Esophagus squamous epithelium (tissue), 5 donors: ENCODE measurements at places on chromosomes 4 and X.

- H3K27ac ChIP-seq = no peak overlapping the region
- no peaks in the 10 kb centered on the region for H3K36me3 ChIP-seq
- no peak overlapping the region for H3K4me3 ChIP-seq
- H3K4me1 ChIP-seq = no peaks in the 10 kb centered on the region
These were observed 94.8 kb upstream of the PCDH18 start for GRCh38 chr4:137626942-137627738.

- H3K36me3 ChIP-seq = no peaks in the 10 kb centered on the region
- H3K4me1 ChIP-seq = no peaks in the 10 kb centered on the region
- no peak overlapping the region for H3K4me3 ChIP-seq
- H3K27me3 ChIP-seq = no peaks in the 10 kb centered on the region
These were observed 12.4 kb downstream of the SLC34A2 start for GRCh38 chr4:25667931-25668557.

- H3K27ac ChIP-seq = no peak overlapping the region
- no peaks in the 10 kb centered on the region for H3K4me1 ChIP-seq
- H3K4me3 ChIP-seq = no peak overlapping the region
- no peak for DNase-seq
- no peaks in the 10 kb centered on the region for H3K36me3 ChIP-seq
These were observed 135.4 kb upstream of the FRMPD4 start for GRCh38 chrX:12002876-12003275.

- no peak for DNase-seq
- no peaks in the 10 kb centered on the region for H3K27me3 ChIP-seq
- H3K4me1 ChIP-seq = no peaks in the 10 kb centered on the region
- H3K27ac ChIP-seq = no peak overlapping the region
- no peak overlapping the region for H3K4me3 ChIP-seq
These were observed 132.2 kb upstream of the NDP start for GRCh38 chrX:44105228-44105913.

- no peak overlapping the region for H3K27ac ChIP-seq
- no peak for DNase-seq
- H3K27me3 ChIP-seq = no peaks in the 10 kb centered on the region
- no peak overlapping the region for H3K4me3 ChIP-seq
These were observed 111.7 kb upstream of the TAPT1 start for GRCh38 chr4:16337936-16338335.

- H3K27me3 ChIP-seq = no peaks in the 10 kb centered on the region
- no peaks in the 10 kb centered on the region for H3K4me1 ChIP-seq
- no peak overlapping the region for H3K27ac ChIP-seq
- no peak for DNase-seq
- no peak overlapping the region for H3K4me3 ChIP-seq
These were observed 191.0 kb downstream of the EVC2 start for GRCh38 chr4:5517372-5517771.

DNA sequence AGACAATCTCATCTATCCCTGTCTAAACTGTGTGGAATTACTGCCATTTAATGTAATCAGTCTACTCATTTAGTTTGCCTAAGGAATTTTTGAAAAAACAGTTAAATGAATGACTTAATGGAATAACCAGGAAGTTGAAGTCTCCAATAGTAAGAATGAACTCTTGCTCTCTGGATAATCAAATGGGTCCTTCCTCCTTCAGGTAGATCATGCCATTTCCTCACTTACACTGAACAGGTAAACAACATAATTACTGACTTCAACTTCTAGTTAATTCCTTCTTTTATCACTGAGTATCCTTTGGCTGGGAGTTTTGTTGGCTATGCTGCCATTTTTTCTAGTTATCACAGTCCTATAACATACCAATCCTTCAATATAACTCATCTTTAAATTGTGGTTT is 56.0 kb downstream of the ELOVL6 start:
- H3K27me3 ChIP-seq = no peaks in the 10 kb centered on the region
- H3K36me3 ChIP-seq = no peaks in the 10 kb centered on the region
- no peak for DNase-seq
- no peaks in the 10 kb centered on the region for H3K4me1 ChIP-seq

- DNase-seq = no peak
- H3K4me1 ChIP-seq = no peaks in the 10 kb centered on the region
- H3K27me3 ChIP-seq = no peaks in the 10 kb centered on the region
- H3K4me3 ChIP-seq = no peak overlapping the region
- peak overlapping the region; percentile 29 for H3K27ac ChIP-seq
These were observed 50.1 kb upstream of the ACSL4 start for GRCh38 chrX:109782994-109783700.

DNA sequence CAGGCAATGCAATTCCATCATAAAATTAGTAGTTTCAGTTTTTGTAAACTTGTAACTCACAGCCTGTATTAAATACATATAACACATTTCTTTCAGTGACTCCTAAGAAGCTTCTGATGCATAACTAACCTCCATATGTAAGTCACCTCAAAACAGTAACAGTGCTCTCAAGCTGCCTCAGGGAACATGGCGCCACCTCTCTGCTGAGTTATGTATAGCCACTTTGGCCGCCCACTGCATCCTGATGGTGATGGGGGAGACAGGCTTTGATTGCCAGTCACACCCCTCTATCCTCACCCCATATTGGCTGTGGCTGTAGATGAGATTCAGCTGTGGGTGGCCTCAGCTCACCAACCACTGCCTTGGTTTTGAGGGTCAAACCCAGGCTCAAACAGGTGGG is 54.3 kb downstream of the LRBA start:
- no peak for DNase-seq
- no peaks in the 10 kb centered on the region for H3K36me3 ChIP-seq
- no peak overlapping the region for H3K27ac ChIP-seq
- no peak overlapping the region for H3K4me3 ChIP-seq
- H3K27me3 ChIP-seq = no peaks in the 10 kb centered on the region
- H3K4me1 ChIP-seq = peaks cover 17% of the 10 kb centered on the region

- no peaks in the 10 kb centered on the region for H3K36me3 ChIP-seq
- no peaks in the 10 kb centered on the region for H3K4me1 ChIP-seq
- no peak for DNase-seq
- no peak overlapping the region for H3K27ac ChIP-seq
- no peaks in the 10 kb centered on the region for H3K27me3 ChIP-seq
These were observed 20.8 kb downstream of the OCIAD1 start for GRCh38 chr4:48851651-48852050.

DNA sequence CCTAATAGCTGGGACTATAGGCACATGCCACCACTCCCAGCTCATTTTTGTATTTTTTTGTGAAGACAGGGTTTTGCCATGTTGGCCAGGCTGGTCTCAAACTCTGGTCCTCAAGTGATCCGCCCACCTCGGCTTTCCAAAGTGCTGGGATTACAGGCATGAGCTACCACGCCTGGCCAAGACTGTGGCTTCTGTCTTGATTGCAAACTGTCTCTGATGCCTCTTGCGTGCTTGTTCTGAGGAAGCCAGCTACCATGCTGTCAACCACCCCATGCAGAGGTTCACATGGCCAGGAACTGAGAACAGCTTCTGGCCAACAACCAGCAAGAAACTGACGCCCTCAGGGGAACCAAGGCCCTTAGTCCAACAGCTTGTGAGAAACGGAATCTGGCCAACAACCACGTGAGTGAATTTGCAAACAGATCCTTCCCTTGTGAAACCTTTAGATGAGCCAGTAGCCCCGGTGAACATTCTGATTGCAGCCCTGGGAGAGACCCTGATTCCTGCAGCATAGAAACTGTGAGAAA is 71.2 kb downstream of the SUPT20HL2 start:
- H3K4me3 ChIP-seq = no peak overlapping the region
- H3K4me1 ChIP-seq = peaks cover 37% of the 10 kb centered on the region
- DNase-seq = peak; percentile 2
- H3K36me3 ChIP-seq = no peaks in the 10 kb centered on the region

DNA sequence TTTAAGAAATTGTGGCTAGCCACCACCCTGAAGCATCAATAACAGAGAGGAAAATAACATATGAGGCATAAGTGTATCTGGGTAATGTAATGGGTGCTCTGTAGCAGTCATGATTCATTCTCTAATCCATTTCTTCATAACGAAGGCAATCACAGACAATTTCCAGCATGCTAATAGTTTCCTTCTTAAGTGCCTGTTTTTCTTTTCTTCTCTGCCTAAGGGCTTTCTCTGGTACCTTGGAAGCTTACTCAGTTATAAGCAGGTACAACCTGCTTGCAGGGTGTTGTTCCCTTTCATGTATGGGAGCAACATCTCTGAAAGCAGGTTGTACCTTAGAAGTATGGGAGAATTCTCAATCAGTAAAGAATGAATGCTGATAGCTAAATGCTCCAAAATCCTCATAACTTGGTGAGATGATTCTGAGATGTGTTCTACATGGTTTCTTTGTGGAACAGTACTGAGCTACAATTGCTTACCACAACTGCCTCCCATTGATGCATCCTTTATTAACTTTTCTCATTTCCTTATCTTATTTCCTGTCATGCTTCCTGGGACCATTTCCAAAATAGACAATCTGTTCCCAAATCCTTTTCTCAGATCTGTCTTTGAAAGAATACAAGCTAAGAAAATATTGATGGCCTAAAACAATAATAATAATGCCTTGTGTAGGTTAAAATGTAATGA is 247.6 kb downstream of the PAPSS1 start:
- H3K27me3 ChIP-seq = no peaks in the 10 kb centered on the region

DNA sequence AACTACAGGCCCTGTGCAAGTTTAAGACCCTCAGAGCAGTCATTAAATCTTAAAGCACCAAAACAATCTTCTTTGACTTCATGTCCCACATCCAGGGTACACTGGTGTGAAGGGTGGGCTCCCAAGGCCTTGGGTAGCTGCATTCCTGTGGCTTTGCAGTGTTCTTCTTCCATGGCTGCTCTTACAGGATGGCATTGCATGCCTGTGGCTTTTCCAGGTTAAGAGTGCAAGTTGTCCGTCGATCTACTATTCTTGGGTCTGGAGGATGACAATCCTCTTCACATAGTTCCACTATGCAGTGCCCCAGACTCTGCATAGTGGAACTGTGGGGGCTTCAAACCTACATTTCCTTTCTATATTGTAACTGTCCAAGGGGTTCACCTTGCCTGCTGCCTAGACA is 494.5 kb downstream of the CFAP47 start:
- no peaks in the 10 kb centered on the region for H3K27me3 ChIP-seq
- no peak for DNase-seq
- no peaks in the 10 kb centered on the region for H3K4me1 ChIP-seq
- H3K4me3 ChIP-seq = no peak overlapping the region
- H3K36me3 ChIP-seq = no peaks in the 10 kb centered on the region
- H3K27ac ChIP-seq = no peak overlapping the region

GRCh38 chr4:103567591-103567990 is 152.2 kb downstream of the TACR3 start:
- no peak overlapping the region for H3K4me3 ChIP-seq
- H3K36me3 ChIP-seq = no peaks in the 10 kb centered on the region
- no peak for DNase-seq
- H3K4me1 ChIP-seq = no peaks in the 10 kb centered on the region

GRCh38 chr4:14289708-14290107 is 662.2 kb upstream of the BOD1L1 start:
- no peak for DNase-seq
- H3K4me3 ChIP-seq = no peak overlapping the region
- no peaks in the 10 kb centered on the region for H3K4me1 ChIP-seq

GRCh38 chrX:45077748-45078424 is 122.8 kb downstream of the DIPK2B start:
- H3K27me3 ChIP-seq = no peaks in the 10 kb centered on the region
- H3K4me1 ChIP-seq = no peaks in the 10 kb centered on the region
- no peak overlapping the region for H3K27ac ChIP-seq
- no peaks in the 10 kb centered on the region for H3K36me3 ChIP-seq
- DNase-seq = no peak
- H3K4me3 ChIP-seq = no peak overlapping the region

- H3K27me3 ChIP-seq = no peaks in the 10 kb centered on the region
- H3K4me3 ChIP-seq = no peak overlapping the region
- DNase-seq = no peak
These were observed 208.4 kb downstream of the COL25A1 start for GRCh38 chr4:109094056-109094455.
